ENCODE measurements at places on chromosomes 1 and 21.

- DNase-seq: no peak
Observed at GRCh38 chr21:35256468-35256988, 207.4 kb upstream of the RUNX1 start.

- peak; percentile 52 for DNase-seq
Observed at GRCh38 chr1:68495968-68496679, 758 bp downstream of the DEPDC1 start.

GRCh38 chr1:244327533-244327932 lies 124.2 kb downstream of the ADSS2 start:
- no peak for DNase-seq

- no peak for DNase-seq
Observed at GRCh38 chr1:202038688-202039346, 28.4 kb downstream of the ELF3 start.

DNA sequence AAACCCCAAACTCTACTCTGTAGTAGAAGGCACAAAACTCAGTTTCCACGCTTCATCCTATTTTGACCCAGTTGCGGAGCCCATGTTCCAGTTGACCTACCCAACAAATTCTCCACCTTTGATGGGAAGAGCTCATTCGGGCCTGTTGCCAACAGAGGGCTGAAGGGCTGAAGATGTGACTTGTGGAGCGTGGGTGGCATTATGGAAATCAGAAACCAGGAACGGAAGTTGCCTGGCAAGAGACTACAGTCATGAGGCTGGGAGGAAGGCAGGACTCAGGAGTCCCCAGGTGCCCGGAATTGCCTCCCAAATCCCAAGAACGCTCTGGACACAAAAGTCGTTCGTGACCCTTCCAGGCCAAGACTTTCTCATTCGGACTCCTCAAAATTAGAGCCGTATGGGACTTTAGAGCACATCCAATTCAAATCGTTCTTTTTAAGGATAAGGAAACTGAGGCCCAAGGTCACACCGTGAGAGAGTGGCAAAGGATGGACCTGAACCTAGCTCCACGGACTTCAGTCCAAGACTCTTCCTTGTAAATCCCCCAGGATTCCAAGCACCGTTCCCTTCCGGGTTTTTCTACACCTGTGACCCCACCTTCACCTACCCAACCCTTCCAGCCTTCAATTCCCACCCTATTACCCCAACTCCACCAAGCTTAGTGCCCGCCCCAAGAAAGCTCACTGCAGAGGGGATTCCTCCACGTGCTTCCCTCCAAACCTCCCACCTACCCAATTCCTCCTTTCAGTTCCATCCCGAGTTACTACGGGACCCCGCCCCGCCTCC lies 739 bp downstream of the SMG5 start:
- DNase-seq: peak; percentile 31

- no peak for DNase-seq
Observed at GRCh38 chr1:26132128-26132833, 20.7 kb downstream of the PDIK1L start.

DNA sequence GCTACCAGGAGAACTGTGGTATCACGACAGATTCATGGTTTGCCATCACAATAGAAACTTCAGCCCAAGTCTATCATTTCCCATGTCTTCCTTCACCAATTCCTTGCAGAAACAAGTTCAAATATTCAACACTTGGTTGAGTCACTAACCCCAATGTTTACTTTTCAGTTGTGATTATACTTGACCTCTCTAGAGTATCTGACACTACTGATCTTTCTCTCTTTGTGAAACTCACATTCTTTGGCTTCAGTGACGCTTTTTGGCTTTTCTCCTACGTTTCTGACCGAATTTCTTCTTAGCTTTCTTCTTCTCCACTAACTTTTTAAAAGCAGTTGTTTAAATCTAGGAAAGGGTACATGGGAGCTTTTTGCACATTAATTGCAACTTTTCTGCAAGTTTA lies 48.8 kb upstream of the HMGB4 start:
- no peak for DNase-seq

Measured in Kasumi-1 (cell line).